Skin of body (tissue), 3 donors: ENCODE measurements at places on chromosomes 12 and 14. TPM values are rescaled to one million over a fixed set of nuclear protein-coding genes. Genes with fewer than 3 reads are reported as not detected.

PDZRN4 gene
- total RNA-seq: 0.79 TPM

IGFBP6 gene
- total RNA-seq: 27.7 TPM

MSI1 gene
- 0.99 TPM for total RNA-seq

NOC4L gene
- 5.4 TPM for total RNA-seq

CLEC1B gene
- total RNA-seq: 0.39 TPM

A2M gene
- 150 TPM for total RNA-seq

GRCh38 chr12:49059299-49060171, 1.1 kb downstream of the KMT2D start:
- DNase-seq: no peak

DNA sequence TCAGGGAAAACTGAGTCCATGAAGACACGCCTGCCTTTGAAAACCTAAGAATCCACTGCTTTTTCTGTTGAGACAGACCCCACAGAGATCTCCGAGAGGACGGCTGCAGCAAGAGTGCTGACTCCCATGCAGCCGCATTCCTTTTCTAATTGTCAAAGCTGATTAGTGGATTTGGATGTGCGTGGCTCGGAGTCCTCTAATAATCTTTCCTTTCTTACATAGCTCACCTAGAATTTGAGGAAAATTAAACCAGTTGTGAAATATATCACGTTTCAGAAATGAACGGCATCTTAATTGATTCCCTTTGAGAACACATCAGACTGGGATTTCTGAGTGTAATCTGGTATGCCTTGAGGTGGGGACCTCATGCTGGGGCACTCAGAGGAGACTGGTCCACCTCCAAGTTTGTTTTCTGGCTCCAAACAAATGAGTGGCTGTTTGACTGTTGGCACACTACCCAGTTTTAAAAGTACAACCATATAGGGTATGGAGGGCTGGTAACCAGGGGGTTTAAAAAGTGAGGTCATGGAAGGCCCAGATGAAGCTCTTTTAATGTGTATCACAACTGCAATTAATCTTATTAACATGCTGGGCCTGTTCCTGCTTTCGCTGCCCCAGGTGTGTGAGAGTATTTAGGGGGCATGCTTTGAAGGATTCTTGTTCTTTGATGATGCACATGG, 63.3 kb downstream of the RASSF3 start:
- DNase-seq: no peak

GRCh38 chr14:79044894-79045624, 874.9 kb downstream of the NRXN3 start:
- DNase-seq: no peak

GRCh38 chr12:32544893-32545292, 134.2 kb upstream of the DNM1L start:
- no peak for DNase-seq

GRCh38 chr12:30461026-30461615, 234.5 kb downstream of the IPO8 start:
- no peak for DNase-seq

- peak; percentile 31 for DNase-seq
These were observed 129.4 kb downstream of the SCARB1 start for GRCh38 chr12:124734224-124734788.

- DNase-seq: no peak
These were observed 1.8 kb upstream of the TMEM19 start for GRCh38 chr12:71684081-71684480.

- no peak for DNase-seq
These were observed 26.4 kb downstream of the APAF1 start for GRCh38 chr12:98671459-98671858.

- no peak for DNase-seq
These were observed 365 bp upstream of the TPI1 start for GRCh38 chr12:6866920-6867412.

GRCh38 chr12:81141217-81141616, 63.3 kb downstream of the ACSS3 start:
- DNase-seq: no peak

GRCh38 chr14:91977884-91978283, 30.4 kb upstream of the FBLN5 start:
- no peak for DNase-seq

- DNase-seq: no peak
These were observed 114.8 kb upstream of the PRICKLE1 start for GRCh38 chr12:42704340-42704739.
